NCI-H2171 (cell line): ENCODE measurements at places on chromosomes 5 and 9.
A peak's percentile ranks its signal among the peaks of the same experiment; 100 is the strongest.

- peak; percentile 11 for DNase-seq
Measured at GRCh38 chr9:81317939-81318338, 371.4 kb downstream of the TLE1 start.

GRCh38 chr5:128535251-128535650 lies 2.8 kb downstream of the FBN2 start:
- no peak for DNase-seq

GRCh38 chr5:147701468-147701867 lies 81.1 kb downstream of the JAKMIP2 start:
- no peak for DNase-seq

- no peak for DNase-seq
Measured at GRCh38 chr9:90925581-90926257, 124.1 kb downstream of the SYK start.

DNA sequence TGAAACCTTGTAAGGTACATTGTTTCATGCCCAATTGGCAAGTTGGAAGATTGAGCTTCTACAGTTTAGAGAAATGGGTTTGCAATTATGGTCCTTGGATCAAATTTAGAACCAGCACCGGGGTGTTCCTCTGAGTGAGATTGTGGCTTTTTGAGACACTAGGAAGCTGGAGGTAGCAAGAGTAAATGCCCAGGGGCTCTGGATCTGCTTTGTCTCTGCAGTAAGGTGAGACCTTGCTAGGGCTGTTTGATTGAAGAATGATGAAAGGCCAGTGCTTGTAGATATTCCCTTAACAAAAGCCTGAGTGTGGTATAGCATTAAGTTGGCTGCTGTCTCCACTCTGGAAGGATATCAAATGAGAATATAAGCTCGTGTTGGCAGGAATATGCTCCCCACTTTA lies 36.0 kb downstream of the WWC1 start:
- DNase-seq: no peak

DNA sequence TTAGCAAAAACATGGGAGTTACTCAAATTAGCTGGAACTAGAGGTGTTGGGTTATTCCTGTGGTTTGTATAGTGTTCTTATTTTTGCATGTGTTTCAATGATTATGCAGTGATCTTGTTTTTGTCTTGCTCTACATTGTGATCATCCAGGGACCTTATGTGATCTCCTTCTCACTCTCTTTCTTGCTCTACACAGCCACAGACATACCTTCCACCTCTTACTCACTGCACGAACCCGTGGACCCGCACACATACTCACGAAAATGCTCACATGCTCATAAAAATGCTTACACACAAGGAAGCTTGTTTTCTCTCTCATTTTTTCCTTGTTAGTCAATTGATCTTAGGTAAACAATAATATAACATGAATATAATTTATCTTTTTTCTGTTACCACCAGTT lies 187.1 kb downstream of the KDM4C start:
- no peak for DNase-seq

DNA sequence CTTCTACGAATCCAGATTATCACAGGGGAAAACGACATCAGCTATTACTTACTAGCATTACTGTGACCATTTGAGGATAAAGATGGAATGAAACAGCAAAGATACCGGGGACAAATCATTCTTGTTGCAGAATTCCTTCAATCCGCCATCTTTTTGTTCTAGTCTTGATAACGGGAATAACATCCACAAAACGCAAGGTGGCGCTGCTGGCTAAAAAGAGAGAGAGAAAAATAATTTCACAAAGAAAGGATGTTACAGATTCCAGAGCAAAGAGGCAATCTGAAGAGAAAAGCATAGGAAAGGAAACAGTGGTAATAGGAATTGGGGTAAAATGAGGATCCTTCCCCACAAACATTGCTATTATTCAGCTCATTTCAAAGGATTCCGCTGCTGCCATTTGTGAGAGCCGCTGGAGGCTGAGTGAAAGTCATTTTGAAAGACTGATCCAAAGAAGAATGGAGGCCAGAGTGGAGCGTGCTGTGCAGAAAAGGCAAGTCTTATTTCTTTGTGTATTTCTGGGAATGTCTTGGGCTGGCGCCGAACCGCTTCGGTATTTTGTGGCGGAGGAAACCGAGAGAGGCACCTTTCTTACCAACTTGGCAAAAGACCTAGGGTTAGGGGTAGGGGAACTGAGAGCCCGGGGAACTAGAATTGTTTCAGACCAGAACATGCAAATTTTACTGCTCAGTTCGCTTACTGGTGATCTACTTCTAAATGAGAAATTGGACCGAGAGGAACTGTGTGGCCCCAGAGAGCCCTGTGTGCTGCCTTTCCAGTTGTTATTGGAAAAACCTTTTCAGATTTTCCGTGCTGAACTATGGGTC lies at the start of gene PCDHB7:
PCDHB7 (plus strand) TSS at position 264 of the 824 bp plus-strand sequence; CDS start at position 456, 192 bp downstream.
- DNase-seq: no peak

DNA sequence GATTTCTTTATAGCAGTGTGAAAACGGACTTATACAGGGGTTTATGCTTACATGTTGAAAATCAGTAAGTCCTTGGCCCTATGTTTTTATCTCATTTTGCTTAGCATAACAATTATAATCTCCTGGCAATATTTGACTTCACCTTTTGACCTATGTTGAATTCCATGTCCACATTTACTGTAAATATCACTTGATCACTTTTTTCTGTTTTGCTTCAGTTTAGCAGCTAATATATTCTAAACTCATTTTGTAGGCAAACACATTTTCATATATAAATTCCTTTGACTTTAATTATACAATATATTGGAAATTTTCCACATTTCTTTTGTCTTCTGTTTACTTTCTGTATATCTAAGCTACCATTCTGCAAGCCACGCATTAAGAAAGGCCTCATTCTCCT lies 674.0 kb downstream of the MAT2B start:
- DNase-seq: no peak

- peak; percentile 50 for DNase-seq
Measured at GRCh38 chr5:134224888-134225779, 739 bp downstream of the PPP2CA start.

GRCh38 chr5:132406144-132406783 lies 36.8 kb downstream of the SLC22A5 start:
- no peak for DNase-seq

DNA sequence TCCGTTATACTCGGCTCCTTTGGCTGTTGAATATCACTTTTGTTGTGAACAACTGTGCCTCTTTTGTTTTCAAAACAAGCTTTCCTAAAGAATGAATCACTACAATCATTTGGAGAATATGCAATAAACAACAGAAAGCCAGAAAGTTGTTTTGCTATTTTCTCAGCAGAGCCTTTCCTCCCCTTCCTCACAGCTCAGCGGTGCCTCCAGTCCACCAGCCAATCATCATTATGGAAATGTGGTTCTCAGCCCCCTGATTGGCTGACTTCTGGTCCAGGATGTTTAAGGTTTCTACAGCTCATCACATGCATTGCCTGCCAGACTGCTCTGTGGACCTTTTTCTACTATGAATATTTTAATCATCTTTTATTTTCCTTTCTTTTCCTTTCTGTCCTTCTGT lies 9.1 kb upstream of the ZNF608 start:
- no peak for DNase-seq

DNA sequence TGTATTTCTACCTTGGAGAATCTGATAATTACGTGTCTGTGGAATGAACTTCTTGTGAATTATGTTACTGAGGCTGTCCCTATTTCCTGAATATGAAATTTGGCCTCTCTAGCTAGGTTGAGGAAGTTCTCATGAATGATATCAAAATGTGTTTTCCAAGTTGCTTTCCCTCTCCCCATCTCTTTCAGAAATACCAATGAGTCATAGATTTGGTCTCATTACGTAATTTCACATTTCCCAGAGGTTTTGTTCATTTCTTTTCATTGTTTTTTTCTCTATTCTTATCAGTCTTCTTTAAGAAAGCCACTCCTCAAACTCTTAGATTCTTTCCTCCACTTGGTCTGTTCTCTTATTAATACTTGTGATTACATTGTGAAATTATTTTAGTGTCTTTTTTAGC lies 923.8 kb upstream of the CDH9 start:
- no peak for DNase-seq

- DNase-seq: no peak
Measured at GRCh38 chr5:125343015-125343414, 596.6 kb upstream of the ZNF608 start.

DNA sequence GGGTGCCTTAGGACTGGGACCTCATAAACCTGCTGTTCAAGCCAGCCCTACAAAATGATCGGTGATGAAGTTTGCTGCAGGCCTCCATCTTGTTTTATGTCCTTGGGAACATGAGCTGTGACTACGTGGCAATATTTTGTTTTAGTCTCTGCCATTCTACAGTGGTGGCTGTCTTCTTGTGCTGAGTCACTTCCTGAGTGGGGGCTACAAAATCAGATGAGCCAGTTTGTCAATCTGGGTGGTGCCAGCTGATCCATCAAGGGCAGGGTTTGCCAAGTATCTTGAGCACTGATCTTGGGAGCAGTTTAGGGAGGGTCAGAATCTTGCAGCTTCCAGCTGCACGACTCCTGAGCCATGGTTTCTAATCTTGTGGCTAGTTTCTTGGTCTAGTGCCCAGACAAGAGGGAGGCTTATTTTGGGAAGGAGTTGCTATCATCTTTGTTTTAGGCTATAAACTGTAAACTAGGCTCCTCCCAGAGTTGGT lies 94.7 kb downstream of the YTHDC2 start:
- DNase-seq: no peak

DNA sequence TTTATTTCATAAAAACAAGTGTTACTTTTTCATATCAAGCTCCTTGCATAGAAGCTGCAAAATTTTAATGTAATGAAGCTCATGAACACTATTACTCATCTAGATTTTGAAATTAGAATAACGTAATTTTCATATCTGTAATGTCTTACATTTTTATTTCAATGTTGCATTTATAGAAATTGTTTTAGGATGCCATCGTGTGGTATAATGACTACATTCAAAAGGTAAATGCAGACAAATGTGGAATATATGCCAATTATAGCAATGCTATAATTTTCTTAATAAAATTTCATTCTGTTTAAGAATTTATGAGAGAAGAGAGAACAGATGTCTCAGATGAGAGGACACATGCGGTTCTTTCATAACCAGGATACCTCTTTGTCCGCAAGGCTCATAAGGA lies 230.2 kb downstream of the TMEM232 start:
- DNase-seq: no peak

DNA sequence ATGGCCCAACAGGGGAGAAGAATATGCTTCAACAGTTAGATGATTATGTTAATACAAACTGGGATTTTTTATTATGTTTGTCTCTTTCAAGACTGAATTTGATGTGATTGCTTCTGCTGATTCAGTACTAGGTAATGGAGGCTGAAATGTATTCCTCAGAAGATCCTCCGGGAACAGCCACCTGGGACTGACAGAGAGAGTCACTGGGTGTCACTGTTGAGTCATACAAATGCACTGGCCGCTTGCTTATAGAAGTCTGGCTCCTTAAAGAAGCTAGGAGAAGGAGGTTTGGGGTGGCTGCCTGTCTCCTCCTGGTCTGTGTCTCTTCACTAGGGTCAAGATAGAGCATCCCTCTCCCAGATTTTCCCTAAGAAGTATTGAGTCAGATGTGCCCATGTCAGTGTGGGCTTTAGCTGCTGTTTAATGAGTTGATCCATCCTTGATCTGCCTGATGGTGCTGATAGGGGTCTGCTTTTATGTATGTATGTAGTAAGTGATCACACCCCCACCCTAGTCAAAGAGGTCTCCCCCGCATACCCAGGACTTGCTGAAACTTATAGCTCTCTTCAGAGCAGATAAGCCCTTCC lies 773.4 kb downstream of the BRINP1 start:
- peak; percentile 19 for DNase-seq

GRCh38 chr9:111621895-111622480 lies 9.1 kb upstream of the DNAJC25 start:
- no peak for DNase-seq

DNA sequence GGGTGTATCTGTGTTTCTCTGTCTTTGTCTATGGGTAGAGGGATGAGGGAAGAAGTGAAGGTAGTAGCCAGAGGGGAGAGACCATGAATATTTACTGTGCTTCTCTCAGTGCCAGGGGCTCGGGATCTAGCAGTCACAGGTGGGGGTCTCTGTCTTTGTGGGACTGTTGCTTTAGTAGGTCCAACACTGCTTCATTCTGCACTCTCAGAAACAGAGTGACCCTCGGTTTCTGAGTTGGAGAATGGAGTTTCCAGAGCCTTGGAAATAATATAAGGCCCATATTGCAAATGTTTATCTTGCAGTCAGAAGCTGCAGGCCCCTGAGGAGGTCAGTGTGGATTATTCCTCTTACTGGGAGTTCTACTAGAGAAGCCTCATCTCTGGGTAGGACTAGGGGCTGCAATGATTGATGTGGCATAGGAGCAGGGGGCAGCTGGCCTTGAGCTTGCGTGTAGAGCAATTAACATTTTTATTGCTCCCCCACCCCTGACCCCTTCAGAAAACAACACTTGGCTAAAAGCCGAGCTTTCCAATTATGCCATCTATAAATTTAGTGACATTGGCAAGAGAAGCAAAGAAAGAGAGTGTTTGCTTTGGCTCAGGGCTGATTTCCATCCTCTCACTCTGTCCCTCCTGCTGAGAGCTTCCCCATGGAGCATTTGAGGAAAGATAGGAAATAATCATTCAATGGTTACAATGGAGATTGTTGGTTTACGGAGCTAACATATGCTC lies 55.0 kb upstream of the TRPC7 start:
- no peak for DNase-seq

DNA sequence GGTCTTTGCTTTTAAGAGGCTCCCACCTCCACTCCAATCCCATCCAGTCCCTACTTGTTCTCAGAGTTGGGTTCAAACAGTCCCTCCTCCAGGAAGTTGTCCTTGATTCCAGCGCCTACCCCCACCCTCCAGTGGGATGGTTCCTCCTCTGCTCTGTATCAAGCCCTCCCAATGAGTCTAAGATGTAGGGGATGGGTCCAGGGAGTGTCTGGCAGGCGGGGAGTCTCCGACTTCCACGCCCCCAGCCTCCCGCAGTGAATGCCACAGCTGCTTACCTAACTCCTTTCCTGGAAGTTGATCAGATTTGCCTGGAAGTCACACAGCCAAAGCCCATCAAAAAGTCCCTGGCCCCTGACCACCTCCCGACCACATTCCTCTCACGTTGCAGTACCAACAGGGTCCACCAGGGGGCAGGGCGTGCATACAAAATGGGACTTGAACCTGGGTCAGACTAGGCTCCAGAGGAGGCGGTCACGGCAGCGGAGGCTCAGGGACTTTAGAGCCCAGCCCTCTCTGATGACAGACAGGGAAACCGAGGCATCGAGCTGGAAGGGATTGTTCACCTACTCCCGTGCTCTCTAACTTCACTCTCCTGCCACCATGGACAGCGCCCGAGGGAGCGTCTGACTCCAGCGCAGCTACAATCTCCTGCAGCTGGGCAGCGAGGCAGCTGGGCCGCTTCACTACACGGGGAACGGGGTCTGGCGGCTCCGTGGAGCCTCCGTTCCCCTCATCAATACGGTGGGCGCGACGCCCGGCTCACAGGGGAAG lies 25.0 kb upstream of the TDRD7 start:
- peak; percentile 33 for DNase-seq

- DNase-seq: no peak
Measured at GRCh38 chr5:88830567-88830966, 52.4 kb downstream of the MEF2C start.
